ENCODE measurements at places on chromosomes 6 and 20.

DNA sequence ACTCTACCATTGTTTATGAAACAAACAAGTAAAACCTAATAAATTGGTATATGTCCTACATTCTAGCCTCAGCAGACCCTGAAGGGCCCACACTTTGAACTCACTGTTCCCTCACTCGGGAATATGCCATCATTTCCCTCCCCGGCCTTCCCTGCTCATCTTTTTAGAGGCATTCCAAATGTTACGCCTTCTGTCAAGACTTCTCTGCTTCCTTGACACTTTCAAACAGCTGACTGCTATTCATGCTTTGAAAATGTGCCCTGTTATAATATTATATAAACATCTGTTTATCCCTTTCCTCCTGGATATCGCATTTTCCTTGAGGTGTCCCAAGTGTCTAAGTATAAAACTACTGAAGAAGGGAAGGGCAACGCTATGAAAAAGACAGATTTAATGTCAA, 249.5 kb upstream of the THEMIS start:
- no peak for DNase-seq

- DNase-seq = peak; percentile 15
These were observed 648.3 kb downstream of the EPM2A start for GRCh38 chr6:145087034-145087433.

GRCh38 chr20:64047046-64047389, 2.4 kb downstream of the SOX18 start:
- no peak for DNase-seq

DNA sequence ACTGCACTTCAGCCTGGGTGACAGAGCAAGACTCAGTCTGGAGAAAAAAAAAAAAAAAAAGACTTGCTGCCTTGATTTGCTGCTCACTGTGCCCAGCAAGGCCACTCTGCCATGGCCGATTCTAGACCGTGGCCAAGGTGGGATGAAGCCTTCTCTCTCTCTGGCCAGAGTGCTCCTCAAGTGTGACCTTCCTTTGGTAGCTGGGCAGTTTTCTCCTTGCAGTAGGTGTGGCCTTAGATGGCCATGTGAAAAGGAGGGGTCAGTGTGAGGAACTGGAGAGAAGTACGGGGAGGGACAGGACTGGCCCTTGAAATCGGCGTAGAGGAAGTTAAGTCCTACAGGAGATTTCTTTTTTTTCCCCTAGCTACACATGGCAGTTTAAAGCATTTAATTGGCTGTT, 272.0 kb downstream of the ARID1B start:
- no peak for DNase-seq

DNA sequence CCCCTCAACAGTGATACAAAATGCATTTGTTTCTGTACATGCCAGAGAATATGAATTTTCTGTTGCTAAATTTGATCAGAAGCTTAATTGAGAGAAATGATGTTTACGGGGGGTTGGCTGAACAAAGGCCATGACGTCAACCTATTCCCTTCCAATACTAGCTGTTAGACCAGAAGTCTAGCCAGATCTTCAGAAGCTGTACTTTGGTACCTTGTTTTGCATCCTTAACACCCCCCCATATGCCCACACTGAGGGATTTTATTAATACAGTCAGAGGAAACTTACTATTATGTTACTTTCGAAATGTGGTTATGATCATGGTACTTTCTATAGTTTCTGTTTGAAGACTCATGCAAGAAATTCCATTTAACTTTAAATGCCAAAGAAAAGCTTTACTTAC, 3.1 kb downstream of the NCOA7 start:
- DNase-seq = no peak

GRCh38 chr6:90066697-90067096, 172.4 kb downstream of the GJA10 start:
- DNase-seq = no peak

DNA sequence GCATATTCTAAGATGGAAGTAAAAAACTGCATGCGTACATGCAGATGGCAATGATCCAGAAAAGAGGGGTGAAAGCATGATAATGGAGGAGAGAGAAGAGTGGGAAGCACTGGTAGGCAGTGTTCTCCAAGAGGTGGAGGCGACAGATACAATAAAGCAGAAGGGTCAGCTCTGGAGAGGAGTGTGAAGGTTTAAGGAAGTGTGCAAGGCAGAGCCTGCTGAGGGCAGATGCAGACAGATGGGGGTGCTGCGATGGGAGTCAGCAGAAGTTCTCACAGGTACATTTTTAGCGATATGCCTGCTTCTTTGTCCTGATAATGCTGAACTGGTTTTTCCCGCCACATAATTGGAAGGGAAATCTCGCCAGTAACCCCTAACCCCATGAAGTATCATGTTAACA, 81.1 kb upstream of the C6orf118 start:
- no peak for DNase-seq

DNA sequence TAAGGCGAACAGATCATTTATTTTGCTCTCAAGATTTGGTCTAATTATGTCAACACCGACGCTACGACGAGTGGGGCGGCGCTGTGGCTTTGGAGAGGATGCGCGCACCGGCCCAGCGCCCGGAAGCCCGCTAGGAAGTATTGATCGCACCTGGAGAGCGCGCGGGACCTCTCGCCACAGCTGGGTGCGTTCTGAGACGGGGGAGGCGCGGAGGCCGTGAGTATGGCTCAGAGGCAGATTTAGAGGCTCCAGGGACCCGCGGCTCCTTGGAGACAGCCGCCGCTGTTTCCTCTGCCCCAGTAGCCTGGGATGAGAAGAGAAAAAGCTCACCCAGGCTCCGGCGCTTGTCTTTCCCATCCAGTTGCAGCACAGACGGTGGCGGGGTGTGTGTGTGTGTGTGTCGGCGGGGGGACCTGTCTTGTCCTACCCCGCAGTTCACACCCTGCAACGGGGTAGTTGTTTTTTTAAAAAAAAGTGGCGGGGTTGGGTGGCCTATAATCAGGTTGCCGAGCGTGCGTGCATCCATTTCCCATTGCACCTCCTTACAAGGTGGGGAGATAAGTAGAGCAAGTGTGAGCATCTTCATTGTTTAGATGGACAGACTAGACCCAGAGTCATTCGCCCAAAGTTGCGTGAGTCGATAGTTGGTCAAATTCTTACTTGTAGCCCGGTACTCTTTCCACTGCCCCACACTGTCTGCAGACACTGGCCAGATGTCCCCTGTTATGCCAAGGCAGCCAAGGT, 11.2 kb downstream of the TFAP2D start:
- DNase-seq = no peak

GRCh38 chr6:107122748-107123147, 7.4 kb upstream of the BEND3 start:
- DNase-seq = no peak

DNA sequence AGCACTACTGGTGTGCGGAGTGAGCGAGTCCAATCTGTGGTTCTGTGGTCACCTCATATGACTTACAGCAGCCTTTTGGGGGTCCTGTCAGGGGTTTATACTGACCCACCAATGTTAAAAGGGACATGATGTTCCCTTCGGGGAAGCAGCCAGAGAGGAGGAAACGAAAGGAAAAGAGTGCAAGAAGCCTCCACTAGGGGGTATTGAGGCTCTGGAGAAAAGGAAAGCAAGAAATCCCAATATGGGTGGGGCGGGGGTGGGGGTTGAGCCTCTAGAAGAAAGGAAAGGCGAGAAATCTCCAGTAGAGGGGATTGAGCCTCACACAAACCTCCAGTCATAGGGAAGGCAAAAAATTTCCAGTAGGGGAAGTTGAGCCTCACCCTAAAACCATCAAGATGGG, 249.3 kb upstream of the ECI2 start:
- no peak for DNase-seq

DNA sequence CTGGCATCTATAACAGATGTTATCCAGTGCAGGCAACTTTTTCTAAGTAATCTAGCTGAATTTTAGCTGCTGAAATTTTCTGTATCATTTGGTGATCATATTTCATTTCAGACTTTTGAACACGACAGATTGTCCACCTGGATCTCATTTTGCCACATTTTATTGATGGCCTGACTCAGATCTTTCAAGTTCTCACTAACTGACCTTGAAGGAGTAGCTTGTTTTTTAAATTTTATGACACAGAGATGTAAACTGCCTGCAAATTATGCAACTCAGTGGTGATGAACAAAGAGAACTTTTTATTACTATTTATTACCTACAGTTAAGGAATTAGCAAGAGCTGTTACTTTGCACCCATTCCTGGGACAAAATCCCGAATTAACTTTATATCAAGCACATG, 366.4 kb downstream of the PAX1 start:
- DNase-seq = no peak

- DNase-seq = no peak
These were observed 69.5 kb downstream of the CYP39A1 start for GRCh38 chr6:46583081-46583480.

- DNase-seq = no peak
These were observed 76.2 kb downstream of the TSHZ2 start for GRCh38 chr20:53048387-53048786.

DNA sequence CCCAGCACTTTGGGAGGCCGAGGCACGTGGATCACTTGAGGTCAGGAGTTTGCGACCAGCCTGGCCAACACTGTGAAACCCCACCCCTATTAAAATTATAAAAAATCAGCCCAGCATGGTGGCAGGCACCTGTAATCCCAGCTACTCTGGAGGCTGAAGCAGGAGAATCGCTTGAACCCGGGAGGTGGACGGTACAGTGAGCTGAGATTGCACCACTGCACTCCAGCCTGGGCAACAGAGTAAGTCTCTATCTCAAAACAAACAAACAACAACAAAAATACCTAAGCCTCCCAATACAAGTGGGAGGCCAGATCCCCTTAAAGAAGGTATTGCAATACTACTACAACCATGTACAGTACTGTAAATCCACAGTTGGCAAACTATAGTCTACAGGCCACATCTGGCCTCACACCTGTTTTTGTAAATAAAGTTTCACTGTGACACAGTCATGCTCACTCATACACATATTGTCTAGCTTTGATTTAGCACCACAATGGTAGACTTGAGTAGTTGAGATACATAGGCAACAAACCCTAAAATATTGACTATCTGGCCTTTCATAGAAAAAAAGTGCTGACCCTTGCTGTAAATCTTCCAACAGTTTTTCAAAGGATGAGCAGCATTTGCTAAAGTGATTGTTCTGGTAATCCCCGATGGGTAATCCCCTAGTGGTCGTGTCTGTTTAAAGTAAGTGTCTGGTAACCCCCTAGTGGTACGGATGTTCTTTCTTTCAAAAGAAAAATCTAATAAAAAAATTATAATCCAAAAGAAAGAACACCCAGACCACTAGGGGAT, 202.0 kb downstream of the RNGTT start:
- no peak for DNase-seq

DNA sequence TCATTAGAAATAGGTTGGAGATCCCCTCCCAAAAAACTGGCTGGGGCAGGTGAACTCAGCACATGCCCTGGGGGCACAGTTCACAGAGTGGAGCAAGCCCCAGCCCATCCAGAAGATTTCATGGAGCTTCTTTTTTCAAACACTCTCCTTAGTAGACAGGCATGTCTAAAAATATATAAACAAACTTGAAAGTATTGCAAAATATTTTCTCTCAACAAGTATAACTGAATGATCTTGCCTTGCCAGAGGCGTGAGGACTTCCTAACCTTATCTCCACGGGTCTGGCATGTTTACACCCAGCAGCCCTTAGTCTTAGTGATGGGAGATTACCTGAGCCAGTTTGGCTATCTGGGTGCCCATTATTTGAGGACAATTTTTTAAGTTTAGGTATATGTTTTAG, 107.1 kb downstream of the QRSL1 start:
- DNase-seq = no peak

DNA sequence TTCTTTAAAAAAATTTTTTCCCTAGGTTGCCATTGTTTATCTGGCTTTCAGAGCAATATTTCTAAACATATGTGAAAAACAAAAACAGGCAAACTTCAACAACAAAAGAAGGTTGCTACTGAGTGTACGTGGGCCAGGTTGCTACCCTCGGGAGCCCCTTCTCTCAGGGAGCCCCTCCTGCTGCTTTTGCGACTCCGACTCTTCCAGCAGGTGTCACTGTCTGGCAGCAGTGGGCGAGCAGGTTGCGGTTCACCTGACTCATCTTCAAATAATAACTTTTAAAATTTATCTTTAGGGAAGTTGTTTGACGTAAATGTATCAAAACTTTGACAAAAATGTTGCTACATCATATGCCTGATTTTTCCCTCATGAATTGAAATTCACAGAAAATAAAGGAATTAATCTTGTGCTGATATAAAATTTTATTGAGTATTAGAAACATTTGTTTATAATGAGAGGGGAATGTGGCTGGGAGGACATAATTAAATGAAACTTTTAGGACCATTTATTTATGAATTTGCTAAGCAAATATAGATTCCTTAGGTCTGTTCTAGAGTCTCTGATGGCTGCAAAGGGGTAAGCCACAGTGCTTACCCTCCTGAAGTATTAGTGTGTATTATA, 138.8 kb downstream of the HIVEP1 start:
- DNase-seq = peak; percentile 14

DNA sequence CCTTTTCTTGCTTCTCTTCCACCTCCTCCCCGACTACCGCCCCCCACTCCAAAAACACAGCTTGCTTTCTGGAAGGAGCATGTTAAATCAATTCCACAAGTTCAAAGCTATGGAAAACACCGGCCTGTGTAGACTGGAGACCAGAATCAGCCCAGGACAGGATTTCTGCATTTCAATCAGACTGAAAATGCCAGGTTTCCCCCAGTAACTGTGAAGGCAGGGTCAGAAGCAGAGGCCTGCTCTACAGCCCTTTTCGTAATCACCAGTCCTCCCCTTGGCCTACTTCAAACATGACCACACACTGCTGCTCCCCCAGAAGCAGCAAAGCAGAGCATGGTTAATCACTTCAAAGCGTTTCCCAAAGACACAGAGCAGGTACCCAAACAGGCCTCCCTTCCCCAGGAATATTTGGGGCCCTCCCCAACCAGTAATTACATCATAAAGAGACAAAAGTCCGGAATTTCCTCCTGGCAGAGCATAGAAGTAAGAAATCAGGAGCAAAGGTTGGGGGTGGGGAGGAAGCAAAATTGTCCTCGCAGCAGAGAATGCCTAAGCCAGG, 38.4 kb downstream of the ZMYND8 start:
- DNase-seq = no peak

DNA sequence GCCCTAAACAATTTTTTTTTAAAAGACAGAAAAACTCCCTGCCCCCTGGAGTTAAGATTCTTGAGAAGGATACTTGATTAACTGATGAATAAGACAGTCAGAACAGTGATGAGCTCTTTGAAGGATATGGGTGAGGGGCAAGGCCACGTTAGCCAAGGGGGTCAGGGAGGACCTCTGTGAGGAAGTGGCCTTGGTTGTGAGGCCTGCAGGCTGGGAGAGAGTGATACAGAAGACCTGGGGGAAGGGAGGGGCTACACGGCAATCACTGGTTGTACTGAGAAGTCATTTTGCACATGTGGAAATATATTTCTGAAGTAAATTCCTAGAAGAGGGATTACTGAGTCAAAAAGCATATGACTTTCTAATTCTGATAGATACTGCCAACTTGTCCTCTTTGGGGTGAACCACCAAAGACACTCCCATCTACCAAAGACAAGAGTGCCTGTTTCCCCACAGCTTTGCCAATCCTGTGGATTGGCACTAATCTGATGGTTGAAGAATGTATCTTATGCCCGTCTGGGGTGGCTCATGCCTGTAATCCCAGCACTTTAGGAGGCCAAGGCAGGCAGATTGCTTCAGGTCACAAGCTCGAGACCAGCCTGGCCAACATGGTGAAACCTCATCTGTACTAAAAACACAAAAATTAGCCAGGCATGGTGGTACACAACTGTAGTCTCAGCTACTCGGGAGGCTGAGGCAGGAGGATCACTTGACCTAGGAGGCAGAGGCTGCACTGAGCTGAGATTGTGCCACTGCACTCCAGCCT, 22.3 kb upstream of the BCAS4 start:
- DNase-seq = peak; percentile 63

- DNase-seq = no peak
These were observed 71.5 kb upstream of the TGM3 start for GRCh38 chr20:2224368-2224639.

Data from OCI-M1 (cell line).